ENCODE measurements at places on chromosomes 6 and 20.

DNA sequence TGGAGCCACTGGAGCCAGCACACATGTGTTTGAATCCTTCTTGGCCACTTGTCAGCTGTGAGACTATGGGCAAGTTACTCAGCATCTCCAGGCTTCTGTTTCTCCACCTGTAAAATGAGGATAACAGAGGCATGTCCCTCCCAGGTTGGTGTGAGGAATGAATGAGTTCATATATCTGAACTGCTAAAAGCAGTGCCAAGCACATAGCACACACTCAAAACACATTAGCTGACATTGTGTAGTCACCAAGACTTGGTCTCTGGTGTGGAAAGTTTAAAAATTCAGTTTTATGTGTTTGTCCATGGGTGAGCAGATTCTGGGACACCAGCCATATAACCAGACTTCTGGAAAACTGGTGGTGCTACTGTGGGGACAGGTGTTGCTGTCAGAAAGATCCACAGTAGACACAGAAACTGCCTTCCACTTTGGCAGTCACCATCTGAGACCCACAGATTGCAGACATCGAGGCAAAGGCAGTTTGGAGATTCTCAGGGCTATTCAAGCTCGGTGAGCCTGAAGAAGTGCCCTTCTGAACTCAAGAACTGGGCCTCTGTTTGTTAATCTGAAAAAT is 115.8 kb downstream of the MRPL14 start:
- no peak for DNase-seq

DNA sequence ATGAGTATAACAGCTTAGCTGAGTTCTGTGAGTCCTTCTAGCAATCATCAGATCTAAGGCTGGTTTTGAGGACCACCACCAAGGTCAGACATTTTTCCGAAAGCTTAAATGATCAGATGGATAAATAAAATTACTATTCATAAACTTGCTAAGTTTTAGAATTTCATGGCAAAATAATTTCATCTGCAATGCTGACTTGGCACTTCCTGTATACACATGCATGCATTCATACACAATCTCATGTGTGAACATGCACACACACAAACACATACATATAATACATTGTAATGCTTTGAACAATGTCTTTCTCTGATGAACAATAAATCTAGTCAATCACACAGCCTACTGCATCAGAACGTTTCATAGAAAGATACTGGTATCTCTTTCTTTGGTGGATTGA is 1068.3 kb downstream of the HACE1 start:
- no peak for DNase-seq

DNA sequence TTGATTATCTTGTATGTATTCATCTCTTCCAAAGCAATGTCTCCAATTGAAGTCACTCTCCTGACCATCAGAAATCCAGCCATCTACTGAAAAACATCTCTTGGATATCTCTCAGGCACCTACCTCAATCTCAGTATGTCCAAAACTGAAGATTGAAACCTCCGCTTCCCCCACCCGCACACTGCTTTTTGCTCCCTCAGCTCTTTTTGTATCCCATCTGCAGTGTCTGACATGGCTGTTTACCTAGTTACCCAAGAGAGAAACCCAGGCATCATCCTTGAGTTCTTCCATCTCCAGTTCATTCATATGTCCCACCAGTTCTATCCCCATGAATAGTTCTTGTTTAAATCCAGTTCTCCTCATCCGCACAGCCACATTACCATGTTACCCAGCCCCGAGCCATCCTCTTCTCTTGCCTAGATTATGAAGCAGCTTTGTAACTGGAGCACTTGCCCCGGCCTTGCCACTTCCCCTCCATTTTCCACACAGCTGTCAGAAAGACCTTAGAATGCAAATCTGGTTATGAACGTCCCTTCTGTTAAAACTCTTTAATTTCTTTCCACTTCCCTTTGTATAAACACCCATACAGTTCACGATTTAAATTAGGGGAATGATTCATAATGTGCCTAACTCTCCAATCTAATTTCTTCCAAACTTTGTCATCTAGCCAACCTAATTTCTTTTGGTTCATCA is 40.5 kb upstream of the GCLC start:
- DNase-seq = no peak

GRCh38 chr20:40431611-40432010 is 257.4 kb downstream of the MAFB start:
- peak; percentile 47 for DNase-seq

- peak; percentile 54 for DNase-seq
Measured at GRCh38 chr6:55980627-55981211, 105.3 kb upstream of the BMP5 start.

DNA sequence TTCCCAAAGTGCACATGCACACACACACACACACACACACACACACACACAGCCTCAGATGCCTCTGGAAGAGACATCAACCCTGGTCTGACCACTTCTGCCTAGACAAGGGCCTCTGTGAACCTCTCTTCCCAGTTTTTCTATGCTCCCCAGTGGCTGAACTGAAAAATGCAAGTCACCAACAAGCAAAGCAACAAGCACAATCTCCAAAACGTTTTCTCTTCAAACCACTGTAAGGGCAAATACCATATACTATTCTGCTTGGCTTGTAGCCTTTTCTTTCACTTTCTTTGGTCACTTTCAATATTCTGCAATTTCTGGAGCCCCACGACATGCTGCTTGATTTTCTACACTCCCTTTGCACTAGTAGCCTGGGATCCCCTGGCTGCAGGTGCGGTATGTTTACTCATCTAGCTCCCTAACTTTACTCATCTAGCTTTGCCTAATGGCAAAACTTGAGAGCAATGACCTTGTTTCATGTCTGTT is 121.4 kb upstream of the DST start:
- DNase-seq = peak; percentile 53

- DNase-seq = no peak
Measured at GRCh38 chr6:51429017-51429712, 610.5 kb downstream of the TFAP2B start.

DNA sequence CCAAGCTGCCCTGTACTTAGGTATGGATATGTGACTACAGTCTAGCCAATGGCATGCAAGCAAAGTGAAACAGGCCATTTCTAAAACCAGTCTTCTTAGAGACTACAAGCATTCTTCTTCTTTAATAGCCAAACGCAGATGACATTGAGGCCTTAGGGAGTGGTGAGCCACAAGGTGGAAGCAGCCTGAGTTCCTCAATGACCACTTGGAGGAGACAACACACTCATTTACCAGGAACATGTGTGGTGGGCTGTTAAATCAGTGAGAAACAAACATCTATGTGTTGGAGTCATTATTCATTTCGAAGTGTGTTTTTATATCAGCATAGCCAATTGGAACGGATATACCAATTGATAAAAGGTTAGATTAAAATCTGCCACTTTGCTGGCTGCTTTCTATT is 122.0 kb downstream of the GFRAL start:
- no peak for DNase-seq

GRCh38 chr6:34792605-34793500 is 970 bp downstream of the BLTP3A start:
- peak; percentile 56 for DNase-seq

GRCh38 chr6:43972179-43972912 is 154.9 kb downstream of the MRPL14 start:
- DNase-seq = no peak

GRCh38 chr20:54661880-54662465 is 186.6 kb downstream of the DOK5 start:
- no peak for DNase-seq

GRCh38 chr20:5797165-5797564 is 47.0 kb downstream of the SHLD1 start:
- no peak for DNase-seq

GRCh38 chr6:30507849-30508827 is 18.8 kb downstream of the HLA-E start:
- DNase-seq = no peak

DNA sequence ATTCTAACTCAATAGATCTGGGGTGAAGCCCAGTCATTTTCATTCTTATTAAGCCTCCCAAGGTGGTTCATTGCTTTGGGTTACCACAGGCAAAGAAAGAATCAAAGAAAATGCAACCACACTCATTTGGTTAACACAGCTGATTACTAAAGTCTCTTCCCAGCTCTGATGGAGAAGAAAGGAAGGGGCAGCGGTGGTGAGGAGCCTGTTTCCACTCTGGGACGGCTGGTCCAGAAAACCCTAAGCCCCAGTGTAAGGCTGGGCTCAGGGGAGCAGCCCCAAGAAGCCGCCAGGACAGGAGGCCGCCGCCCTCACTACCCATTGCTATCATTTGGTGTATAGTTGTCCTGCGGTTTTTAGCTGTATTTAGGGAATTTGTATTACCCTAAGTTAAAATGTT is 226.9 kb downstream of the CD83 start:
- DNase-seq = no peak

- DNase-seq = no peak
Measured at GRCh38 chr6:73516514-73517489, 4.0 kb downstream of the EEF1A1 start.

DNA sequence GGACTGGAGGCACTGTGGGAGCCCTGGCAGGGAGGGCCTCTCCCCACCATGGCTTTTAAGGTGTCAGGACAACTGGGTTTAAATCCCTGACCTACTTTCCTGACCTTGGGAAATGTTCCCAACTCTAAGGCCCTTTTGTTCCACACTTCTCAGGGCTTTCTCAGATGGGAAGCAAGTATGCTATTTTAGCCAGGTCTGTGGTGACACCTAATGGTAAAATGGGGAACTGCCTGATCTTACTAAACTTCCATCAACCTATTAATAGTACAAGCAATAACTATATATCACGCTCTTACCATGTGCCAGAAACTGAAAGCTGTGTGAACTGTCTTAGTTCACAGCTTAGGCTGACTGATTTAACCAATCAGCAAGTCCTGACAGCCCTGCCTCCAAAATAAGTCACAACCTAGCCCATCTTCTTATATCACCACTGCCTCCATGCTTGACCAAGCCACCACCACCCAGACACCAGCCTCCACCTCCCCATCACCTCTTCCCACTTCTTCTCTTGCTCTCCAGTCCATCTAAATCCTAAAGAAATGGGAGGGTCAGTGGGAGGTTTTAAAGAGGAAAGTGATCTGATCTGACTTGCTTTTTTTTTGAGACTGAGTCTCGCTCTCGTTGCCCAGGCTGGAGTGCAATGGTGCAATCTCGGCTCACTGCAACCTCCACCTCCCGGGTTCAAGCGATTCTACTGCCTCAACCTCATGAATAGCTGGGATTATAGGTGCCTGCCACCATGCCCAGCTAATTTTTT is 6.9 kb upstream of the BLCAP start:
- peak; percentile 79 for DNase-seq

- no peak for DNase-seq
Measured at GRCh38 chr6:39211183-39211582, 18.1 kb downstream of the KCNK5 start.

GRCh38 chr6:117265410-117266256 is at the start of gene VGLL2:
TSS of gene VGLL2 (plus strand) at chr6:117265558. CDS start at chr6:117265764, 206 bp downstream.
- DNase-seq = peak; percentile 37

GRCh38 chr20:44747166-44748004 is 1.7 kb downstream of the KCNK15 start:
- DNase-seq = peak; percentile 62

DNA sequence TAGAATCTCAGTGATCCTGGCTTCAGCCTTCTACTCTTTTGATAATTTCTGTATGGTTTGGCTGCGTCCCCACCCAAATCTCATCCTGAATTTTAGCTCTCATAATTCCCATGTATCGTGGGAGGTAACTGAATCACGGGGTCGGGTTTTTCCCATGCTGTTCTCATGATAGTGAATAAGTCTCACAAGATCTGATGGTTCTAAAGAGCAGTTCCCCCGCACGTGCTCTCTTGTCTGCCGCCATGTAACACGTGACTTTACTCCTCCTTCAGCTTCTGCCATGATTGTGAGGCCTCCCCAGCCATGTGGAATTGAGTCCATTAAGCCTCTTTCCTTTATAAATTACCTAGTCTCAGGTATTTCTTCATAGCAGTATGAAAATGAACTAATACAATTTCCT is 507.2 kb downstream of the CDH26 start:
- DNase-seq = no peak

- DNase-seq = no peak
Measured at GRCh38 chr6:12232821-12233220, 57.3 kb upstream of the EDN1 start.

DNA sequence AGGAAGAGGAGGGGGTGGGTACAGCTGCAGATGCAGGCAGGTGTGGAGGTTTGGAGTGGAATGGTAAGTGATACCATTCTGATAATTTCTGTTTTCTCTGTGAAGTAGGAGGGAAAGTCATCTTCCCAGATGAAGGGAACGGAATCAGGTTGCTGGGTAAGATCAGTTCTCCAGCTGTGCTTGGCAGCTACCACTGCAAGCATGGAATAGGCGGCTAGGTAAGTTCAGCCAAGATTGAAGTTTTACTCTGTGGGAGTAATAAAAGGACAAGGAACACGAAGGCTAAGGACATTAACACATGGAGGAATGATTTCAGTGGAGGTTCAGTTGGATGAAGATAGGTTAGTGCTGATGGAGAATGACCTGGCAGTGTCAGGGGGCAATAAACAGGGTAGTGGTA is 128.3 kb downstream of the CARMIL1 start:
- no peak for DNase-seq

GRCh38 chr6:2665146-2666070 is 85.3 kb downstream of the MYLK4 start:
- DNase-seq = no peak

GRCh38 chr6:38080360-38080759 is 260.8 kb downstream of the ZFAND3 start:
- peak; percentile 53 for DNase-seq

DNA sequence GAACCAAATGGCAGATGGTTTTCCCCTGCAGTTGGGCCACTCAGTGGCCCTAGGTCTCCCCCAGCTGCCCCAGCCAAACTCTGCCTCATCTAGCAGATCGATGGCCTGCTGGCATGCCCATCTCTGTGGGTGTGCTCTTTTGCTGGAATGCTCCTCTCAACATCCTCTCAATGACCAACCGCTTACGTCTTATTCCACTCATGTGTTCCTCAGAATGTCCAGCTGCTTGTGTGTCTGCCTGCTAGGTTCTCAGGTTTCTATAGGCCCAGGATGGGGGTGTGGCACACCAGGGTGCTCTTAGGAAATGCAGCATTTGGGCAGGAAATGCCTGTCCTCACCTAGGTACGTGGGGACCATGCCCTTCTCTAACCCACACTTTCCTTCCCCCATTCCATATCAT is 509.9 kb upstream of the SYNCRIP start:
- no peak for DNase-seq

DNA sequence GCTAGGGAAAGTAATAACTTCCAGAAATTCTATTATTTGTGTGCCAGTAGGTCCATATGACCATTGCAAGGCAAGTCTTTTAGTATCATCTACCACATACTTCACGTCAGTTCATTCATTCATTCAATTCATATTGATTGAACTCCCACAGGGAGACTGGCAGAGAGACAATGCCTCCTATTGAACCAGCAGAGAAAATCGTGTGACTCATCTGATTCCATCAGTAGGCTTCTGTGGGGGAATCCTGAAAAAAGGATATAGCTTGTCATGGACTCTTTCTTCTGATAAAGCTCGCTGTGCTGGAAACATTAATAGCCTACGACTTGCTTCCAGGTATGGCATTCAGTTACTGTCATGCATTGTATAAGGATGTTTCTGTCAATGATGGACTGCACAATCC is 45.3 kb upstream of the CNR1 start:
- DNase-seq = no peak

DNA sequence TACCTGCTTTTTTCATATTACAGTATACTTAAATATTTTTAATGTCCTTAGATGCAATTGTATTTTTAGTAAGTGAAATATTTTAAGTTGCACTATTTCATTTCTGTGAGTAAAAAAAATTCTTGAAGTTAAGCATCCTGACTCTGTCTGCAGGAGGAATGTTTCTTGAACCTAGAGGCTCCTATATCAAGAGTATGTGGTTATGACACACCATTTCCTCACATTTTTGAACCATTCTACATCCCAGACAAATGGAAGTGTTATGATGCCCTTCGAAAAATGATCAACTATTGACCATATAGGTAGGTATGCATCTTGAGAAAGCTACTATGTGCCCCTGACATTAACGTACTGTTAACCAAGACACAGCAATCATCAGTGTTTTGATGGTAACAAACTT is 237.0 kb downstream of the BCKDHB start:
- DNase-seq = peak; percentile 68

Measured in fibroblast of skin of back (primary cell).